Astrocyte (in vitro differentiated cells and primary cell): ENCODE measurements at places on chromosomes 16 and 17. TPM values are rescaled to one million over a fixed set of nuclear protein-coding genes. Genes with fewer than 3 reads are reported as not detected.
A peak's percentile ranks its signal among the peaks of the same experiment; 100 is the strongest.

CNGB1 gene
- not detected in 2 replicates for total RNA-seq

GRCh38 chr16:13063457-13063856, 162.1 kb downstream of the SHISA9 start:
- no peak overlapping the region for H3K27ac ChIP-seq
- no peaks in the 10 kb centered on the region for H3K27me3 ChIP-seq
- H3K4me3 ChIP-seq: no peak overlapping the region
- no peaks in the 10 kb centered on the region for H3K4me1 ChIP-seq
- DNase-seq: no peak
- no peaks in the 10 kb centered on the region for H3K36me3 ChIP-seq

LGALS9B gene
- total RNA-seq: not detected in 2 replicates

DNA sequence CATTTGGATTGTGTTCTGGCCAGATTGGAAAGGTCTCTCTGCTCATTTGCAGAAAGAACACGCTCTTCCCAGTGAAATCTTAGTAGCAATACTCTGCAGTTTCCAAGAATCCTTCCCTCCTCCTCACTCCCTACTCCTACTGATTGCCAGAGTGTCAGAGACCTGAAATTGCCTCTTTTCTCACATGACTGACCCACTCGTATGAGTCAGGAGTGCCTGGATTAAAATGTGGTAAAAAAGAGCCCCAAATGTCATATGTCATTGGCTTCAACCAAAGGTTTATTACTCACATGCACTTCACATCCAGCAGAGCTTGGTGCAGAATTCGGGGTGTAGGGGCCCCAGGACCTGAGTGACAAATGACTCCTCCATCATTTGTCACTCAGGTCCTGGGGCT, 39.7 kb upstream of the IRX3 start:
- peak; percentile 35 for DNase-seq
- H3K36me3 ChIP-seq: no peaks in the 10 kb centered on the region
- H3K4me1 ChIP-seq: peaks cover 3% of the 10 kb centered on the region
- no peak overlapping the region for H3K4me3 ChIP-seq
- peaks cover 2% of the 10 kb centered on the region for H3K27me3 ChIP-seq
- H3K27ac ChIP-seq: no peak overlapping the region

GRCh38 chr17:82754297-82755208, 2.7 kb downstream of the TBCD start:
- H3K36me3 ChIP-seq: peaks cover 2% of the 10 kb centered on the region
- peaks cover 6% of the 10 kb centered on the region for H3K4me1 ChIP-seq
- H3K27me3 ChIP-seq: no peaks in the 10 kb centered on the region
- no peak overlapping the region for H3K27ac ChIP-seq
- peak; percentile 47 for DNase-seq
- no peak overlapping the region for H3K4me3 ChIP-seq

RNF43 gene
- total RNA-seq: 1.2 TPM in 2 replicates

OR3A3 gene
- total RNA-seq: not detected in 2 replicates

TP53TG3 gene
- not detected in 2 replicates for total RNA-seq

DNA sequence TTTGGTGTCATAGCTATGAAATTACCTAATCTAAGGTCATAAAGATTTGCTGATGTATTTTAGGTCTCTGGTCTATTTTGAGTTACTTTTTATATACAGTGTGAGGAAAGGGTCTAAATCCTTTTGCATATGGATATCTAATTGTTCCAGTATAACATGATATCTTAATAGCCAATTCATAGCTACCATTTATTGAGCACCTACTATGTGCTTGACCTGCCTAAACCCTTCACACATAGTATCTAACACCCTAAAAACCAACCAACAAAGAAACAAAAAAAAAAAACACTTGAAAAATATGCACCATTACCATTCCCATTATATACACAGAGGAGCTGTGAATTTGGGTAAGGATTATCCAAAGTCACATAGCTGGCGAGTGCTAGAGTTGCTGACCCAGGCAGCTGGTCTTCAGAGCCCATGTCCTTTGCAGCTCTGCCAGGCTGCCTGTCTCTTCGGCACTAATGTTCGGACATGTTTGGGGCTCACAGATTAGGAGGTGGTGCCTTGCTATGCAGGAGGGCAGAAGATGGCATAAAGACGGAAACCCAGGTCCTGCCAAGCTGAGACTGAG, 48.8 kb upstream of the MTSS2 start:
- H3K27ac ChIP-seq: no peak overlapping the region
- H3K27me3 ChIP-seq: no peaks in the 10 kb centered on the region
- no peak for DNase-seq

DNA sequence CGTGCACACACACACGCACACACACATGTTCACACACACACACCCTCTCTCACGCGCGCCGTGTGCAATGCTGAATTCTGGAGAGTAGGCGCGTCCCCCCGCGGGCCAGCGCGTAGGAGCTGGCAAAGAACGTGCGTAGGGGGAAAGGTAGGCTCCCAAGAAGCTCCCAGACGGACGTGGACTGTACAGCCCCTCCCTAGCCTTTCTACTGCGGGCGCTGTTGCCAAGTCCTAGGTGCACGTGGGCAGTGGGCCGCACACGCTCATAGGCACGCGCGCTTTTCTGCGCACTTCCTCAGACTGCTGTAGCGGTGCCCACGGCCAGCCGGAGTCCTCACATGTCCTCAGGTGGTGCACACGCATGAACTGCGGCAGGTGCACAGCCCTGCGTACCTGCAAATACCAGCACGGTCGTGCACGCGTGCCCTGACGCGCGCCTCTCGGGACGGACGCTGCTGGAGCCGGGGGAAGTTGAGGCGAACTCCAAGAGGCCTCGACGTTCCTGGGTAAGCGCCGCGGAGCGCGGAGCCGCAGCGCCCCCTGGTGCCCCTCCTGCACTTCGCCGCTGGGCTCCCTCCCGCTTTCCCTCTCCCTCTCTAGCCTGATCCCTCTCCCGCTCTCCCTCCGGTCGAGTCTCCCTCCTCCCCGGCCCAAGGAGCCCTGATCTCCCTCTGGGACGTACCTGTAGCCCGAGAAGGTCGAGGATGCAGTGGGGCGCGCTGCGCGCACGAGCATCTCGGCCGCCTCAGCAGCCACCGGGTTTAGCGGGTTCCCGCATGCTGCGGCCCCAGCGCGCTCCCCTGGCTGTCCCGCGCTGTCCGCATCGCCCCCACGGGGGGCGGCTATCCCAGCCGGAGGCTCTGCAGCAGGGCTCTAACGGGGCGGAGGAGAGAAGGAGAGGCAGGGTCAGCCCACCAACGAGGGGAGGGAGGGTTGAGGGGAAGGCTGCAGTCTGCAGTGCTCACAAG, 749 bp downstream of the GRIN2A start:
- peaks cover 22% of the 10 kb centered on the region for H3K27me3 ChIP-seq
- H3K36me3 ChIP-seq: no peaks in the 10 kb centered on the region
- H3K4me1 ChIP-seq: peaks cover 9% of the 10 kb centered on the region
- H3K27ac ChIP-seq: no peak overlapping the region
- peak overlapping the region; percentile 37 for H3K4me3 ChIP-seq

CASKIN1 gene
- total RNA-seq: 0.66 and 1.3 TPM in 2 replicates

GRCh38 chr16:142405-142967, 4.0 kb upstream of the NPRL3 start:
- H3K36me3 ChIP-seq: no peaks in the 10 kb centered on the region
- no peak overlapping the region for H3K4me3 ChIP-seq
- no peaks in the 10 kb centered on the region for H3K4me1 ChIP-seq
- H3K27me3 ChIP-seq: peaks cover 3% of the 10 kb centered on the region

DNA sequence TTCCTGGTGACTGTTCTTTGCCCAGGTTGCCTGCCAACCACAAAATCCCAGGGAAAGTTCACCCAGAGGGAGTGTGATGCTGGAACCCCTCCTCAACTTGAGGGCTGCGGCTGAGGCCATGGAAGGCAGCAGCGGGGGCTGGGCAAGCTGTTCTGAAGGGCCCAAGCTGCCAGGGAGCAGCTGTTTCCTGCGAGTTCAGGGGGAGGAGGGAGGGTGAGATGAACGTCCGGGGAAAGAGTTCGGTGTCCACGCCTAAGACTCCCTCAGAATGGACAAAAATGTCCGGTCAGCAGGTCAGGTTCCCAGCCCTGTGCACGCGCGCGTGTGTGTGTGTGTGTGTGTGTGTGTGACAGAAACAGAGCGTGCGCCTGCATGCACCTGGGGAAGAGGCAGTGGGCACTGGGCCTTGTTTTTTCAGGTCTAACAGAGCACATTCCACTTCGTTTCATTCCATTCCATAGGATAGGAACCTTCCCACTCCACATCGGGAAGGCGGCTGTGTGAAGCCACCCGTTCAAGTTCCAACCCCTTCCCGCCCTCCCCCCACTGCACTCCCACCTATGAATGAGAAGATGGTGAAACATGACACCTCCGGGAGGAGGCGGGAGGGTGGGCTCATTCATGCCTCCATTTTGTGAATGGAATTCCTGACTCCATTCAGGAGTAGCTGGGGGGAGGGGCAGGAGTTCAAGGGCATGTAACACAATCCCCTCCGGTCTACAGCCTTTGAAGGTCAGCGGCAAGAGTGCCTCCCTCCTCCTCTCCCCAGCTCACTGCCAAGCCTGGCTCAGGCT, 15.7 kb downstream of the ETV4 start:
- peak overlapping the region; percentile 45 for H3K4me3 ChIP-seq
- H3K36me3 ChIP-seq: peaks cover 4% of the 10 kb centered on the region
- DNase-seq: peak; percentile 91
- peak overlapping the region; percentile 74 for H3K27ac ChIP-seq
